ENCODE measurements at places on chromosomes 16 and 17.
A peak's percentile ranks its signal among the peaks of the same experiment; 100 is the strongest.

GRCh38 chr17:2385240-2386210 lies 15.3 kb downstream of the MNT start:
- no peak for DNase-seq

DNA sequence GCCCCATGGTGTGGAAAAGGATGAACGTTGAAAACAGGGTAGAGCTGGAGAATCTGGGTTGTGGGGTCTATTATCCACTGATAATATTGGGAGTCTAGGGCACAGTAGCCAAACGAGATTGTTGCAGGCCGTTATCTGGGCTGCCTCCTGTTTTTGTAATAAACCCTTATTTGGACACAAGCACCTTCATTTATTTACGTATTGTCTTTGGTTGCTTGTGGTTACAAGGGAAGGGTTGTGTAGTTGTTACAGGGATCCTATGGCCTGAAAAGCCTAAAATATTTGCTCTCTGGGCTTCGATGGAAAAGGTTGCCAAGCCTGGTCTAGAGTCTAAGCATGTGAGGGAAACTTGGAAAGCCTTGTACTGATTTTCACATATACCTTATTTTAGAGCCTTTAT lies 4.3 kb upstream of the SMARCE1 start:
- no peak for DNase-seq

- DNase-seq, result no peak
Measured at GRCh38 chr17:75824666-75825065, 19.5 kb downstream of the UNC13D start.

- DNase-seq, result peak; percentile 44
Measured at GRCh38 chr17:45852535-45853297, 8.0 kb downstream of the SPPL2C start.

DNA sequence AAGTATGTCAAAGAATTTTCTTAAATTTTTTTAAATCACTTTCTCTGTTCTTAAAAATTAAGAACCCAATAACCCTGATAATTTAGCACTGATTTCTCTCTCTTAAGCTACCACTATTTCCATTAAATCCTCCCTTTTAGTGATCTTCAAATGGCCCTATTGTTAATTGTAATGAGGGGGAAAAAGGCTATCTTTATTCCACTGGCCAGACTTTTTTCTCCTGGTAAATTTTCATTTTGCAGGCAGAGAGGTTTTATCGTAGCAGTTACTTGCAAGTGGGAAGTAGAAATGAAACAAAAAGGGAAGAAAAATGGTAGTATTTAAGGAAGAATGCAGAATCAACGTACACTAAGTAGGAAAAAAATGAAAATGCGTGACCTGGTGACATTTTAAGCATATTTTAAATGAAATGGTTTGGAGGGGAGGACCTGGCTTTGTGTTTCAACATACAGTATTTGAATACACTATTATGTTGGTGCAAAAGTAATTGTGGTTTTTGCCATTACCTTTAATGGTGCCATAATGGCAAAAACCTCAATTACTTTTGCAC lies 224.9 kb downstream of the TANC2 start:
- DNase-seq, result no peak
